Sciatic nerve (tissue), 2 donors: ENCODE measurements at places on chromosomes 2 and 18.

DNA sequence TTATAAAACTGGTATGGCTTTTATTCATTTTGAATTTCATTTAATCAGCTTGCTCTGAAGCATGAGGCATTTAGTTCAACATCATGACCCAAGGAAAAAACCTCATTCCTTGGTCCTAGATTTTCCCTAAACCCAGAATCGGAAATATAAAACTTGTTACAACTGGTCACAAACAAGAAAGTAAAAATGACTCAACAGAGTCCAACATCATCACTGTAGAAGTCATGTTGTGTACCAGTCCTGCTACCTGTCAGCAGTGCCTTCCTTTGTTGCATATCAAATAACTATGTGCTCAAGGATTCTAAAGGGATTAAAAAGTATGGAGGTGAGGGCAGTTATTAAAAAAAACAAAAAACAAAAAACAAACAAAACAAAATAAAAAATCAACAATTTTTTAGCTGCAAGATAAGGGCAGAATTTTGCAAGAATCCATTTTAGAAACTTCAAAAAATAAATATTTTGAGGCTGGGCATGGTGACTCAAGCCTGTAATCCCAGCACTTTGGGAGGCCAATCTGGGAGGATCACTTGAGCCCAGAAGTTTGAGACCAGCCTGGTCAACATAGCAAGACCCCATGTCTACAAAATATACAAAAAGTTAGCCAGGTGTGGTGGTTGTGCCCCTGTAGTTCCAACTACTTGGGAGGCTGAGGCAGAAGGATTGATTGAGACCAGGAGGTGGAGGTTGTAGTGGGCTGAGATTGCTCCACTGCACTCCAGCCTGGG lies 18.4 kb downstream of the NCKAP1 start:
- no peak for DNase-seq

- DNase-seq: no peak
Measured at GRCh38 chr2:152189622-152190495, 14.3 kb upstream of the STAM2 start.

DNA sequence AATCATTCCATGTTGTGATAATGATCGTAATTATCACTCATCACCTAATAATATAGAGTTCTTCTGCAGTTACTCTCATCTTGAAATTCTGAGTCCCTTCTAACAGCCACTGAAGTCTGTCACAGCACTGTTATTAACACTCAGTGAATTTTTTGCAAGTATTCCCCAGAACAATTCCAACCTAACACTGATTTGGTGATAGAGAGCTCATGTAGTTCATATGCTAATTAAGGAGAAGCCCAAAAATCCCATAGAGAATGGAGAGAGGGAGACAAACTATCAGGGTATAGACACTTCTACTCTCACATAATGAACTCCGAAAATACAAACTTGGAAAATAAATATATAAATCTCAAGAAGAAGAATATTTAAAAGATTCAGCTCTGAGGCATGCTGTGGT lies 1253.4 kb upstream of the NXPH2 start:
- DNase-seq: no peak

DNA sequence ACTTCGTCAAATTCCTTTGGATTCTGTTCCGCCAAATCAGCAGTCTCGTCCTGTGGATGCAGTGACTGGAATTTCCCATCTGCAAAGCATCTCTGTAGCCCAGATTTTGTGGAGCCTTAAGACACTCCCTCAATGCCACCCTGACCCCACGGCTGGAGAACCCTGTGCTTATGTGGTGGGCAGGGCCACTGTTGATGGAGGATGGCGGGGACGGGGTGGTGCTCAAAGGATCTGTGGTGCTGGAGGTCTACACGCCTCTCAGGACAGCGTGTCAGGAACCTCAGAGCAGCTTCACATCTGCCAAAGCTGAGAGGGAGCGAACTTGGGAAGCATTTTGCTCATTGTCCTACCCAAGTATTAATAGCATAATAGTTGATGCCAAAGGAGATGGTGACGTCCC lies 200.1 kb downstream of the MGAT5 start:
- DNase-seq: peak; percentile 49

DNA sequence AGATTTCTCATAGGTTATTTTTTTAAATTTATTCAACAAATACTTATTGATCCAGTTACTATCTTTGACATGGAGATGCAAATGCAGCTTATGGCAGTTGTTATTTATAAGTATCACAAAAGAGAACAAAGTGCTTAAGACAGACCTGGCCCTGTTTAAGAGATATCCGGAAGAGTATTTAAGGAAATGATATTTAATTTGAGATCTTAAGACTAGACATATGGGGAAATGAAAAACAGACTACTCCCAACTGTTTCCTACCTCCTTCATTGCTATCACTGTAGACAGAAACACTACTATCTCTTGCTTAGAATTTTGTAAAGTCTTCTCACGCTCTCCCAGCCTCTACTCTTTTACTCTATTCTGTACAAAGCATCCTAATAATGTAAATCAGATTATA lies 36.0 kb downstream of the RPRD1A start:
- DNase-seq: no peak

DNA sequence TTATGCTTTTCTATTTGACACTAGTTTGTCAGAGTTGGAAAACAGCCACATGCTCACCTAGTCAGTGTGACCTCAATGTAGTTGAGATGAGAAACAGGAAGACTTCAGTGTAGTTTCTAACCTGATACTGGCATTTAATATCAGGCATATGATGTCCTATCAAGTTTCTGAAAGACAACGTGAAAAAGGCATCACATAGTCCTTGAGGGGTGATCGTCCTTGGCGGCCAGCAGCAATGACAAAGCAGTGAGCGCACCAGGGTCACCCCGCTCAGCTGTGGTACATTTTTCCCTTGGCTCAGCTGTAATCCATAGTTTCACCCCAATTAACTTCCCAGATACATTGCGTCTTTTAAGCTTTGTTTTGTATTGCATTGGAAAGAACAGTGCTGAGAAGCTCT lies 4.3 kb downstream of the HSPE1 start:
- no peak for DNase-seq

DNA sequence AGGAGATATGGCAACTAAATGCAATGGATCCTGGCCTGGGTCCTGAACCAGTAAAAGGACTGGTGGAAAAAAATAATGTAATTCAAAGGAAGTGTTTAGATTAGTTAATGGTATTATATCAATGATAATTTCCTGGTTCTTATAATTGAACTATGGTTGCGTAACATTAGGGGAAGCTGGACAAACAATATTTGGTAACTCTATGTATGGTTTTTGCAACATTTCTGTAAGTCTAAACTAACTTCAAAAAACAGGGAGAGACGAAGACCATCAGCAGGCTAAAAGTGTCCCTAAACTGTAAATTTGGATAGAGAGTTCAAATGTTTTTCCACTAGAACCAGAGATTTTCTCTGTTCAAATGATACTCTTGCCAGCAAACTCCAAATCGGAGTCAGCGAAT lies 36.9 kb downstream of the KLF7 start:
- DNase-seq: no peak

DNA sequence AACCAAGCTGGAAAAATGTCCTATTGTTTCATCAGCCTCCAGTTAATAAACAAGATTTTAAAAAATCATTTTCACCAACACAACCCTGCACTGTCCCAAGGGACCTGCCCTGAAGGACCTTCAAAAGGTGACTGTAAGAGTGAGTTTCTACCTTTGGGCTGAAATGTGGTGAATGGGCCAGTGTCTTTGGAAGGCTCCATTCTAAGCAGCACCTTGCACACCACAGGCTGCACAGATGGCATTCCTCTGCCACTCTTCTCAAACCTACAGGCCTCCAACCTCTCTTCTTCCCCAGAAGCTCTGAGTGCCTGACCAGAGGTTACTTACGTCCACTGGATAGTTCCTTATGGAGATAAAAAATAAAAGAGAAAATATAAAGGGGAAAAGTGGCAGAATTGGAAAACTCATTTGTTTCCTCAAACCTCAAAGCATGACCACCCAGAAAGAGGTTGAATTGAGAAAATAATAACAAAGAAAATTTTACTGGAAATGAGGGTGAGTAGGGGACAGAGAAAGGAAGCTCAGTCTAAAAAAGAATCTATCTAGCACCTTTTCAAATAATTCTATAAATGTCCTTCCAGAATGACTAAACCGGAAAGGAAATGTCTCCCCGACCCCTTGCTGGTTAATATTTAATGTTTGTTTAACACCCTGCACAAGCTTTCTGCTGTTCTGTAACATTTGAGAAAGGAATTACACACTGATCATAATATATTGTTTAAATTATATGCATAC lies 175.7 kb downstream of the METTL4 start:
- DNase-seq: no peak

DNA sequence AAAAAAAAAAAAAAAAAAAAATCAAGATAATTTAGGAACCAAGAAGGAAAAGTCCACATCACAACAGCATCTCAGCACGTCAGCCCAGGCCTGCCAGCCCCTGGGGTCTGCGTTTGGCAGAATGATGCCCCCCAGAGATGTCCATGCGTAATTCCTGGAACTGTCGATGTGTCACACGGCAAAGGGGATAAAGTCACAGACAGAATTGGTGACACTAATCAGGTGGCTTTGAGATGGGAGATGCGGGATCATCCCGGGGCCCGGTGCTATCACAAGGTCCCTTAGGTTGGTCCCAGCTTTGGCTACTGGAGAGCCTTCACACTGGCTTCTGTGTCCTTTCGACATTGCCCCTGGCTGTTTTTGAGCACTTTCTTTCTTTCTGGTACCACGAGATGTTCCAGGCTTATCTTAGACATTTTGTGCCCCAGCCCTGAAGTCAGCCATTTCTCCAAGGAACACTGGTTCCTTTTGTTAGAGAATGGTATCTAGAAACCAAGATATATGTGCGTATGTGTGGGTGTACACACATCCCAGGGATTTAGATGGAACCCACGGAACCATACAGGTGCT lies 20.7 kb downstream of the RAMP1 start:
- DNase-seq: peak; percentile 44

GRCh38 chr2:19158211-19158610 lies 200.2 kb downstream of the OSR1 start:
- DNase-seq: no peak

- DNase-seq: no peak
Measured at GRCh38 chr2:175233135-175233719, 51.7 kb upstream of the ATP5MC3 start.

DNA sequence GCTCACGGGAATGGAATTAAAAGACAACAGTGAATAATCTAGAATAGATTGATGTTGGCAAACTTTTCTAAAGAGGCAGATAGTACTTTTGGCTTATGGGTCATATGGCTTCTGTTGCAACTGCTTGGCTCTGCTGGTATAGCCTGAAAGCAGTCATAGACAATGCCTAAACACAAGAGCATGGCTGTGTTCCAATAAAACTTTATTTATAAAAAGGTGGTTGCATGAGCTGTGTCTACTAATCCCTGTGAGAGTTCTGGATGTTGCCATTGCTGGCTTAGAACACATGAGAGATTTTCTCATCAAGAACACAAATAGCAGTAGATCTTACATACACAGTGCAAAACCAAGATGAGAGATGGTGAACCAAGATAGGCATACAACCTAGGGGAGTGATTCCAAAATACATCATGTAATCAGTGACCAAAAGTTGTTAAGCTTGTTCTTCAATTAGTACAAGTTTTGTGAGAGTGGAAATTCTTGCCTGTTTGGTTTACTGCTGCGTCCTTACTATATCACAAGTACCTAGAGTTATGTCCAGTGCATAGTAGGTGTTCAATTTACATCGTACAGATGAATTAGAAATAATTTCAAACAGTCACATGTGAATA lies 380.0 kb downstream of the METTL4 start:
- DNase-seq: no peak

DNA sequence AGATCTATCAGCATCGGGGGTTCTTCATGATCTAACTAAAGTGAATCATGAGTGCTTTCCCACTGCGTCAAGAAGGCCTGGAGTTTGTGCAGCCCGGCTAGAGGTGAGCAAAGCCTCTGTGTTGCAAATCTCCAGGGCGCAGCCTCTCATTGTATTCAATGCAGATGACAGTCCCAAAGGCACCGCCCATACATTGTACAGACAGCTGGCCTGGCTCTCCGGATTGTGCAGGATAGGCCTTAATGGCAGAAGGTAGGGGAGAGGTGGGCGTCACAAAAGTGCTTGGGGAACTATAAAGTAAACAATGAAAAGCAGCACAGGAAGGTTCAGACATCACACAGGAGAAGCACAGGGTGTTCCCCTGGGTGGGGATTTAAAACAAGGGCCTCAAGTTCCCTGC lies 907 bp upstream of the GYPC start:
- DNase-seq: no peak

- DNase-seq: no peak
Measured at GRCh38 chr2:20823917-20824316, 1.0 kb upstream of the LDAH start.

DNA sequence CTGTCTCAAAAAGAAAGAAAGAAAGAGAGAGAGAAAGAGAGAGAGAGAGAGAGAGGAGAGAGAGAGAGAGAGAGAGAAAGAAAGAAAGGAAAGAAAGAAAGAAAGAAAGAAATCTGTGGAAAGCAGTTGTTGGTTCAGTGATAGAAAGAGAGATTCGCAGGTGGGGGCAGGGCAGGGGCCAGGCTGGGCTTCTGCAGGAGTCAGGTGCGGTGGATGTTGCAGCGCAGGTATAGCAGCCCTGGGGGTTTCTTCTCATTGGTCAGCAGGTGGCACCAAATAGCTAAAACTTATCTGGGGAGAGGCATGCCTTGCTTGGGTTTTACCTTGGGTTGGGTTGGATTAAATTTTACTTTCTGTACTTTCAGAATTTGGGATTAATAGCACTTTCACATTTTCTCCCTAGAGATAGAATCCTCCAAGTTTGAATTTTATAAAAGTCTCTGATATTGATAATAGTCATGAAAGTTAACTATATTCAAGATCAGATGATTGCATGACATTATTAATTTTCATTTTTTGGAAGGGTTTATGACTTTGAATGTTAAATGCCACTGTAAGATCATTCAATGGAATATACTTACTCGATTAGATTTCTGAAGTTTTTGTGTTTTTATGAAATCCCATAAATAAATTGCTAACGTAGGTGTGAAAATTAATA lies 66.6 kb downstream of the SPTBN1 start:
- no peak for DNase-seq

GRCh38 chr2:190834890-190835208 lies 45.8 kb upstream of the GLS start:
- DNase-seq: no peak

DNA sequence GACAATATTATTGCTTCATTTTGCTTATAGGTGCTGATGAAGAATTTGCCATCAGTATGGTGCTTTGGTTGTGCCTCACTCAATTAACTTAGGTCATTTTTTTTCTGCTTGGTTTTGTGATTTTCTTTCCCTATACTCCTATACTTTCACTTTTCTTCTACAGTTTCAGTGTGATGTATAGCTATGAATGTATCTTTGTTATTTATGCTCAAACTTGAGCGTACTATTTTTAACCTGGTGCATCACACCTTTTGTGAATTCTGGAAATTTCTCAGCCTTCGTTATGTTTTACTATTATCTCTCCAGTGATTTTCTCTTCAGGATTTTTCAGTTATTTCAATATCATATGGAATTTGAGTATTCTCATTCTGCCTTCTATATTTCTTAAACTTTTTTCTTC lies 2035.3 kb upstream of the LRRTM1 start:
- DNase-seq: no peak

- DNase-seq: no peak
Measured at GRCh38 chr18:13501543-13501887, 224.8 kb downstream of the FAM210A start.
